ENCODE measurements at places on chromosomes 2 and 18.

GRCh38 chr2:137467246-137467862 lies 496.9 kb upstream of the HNMT start:
- DNase-seq: peak; percentile 54

DNA sequence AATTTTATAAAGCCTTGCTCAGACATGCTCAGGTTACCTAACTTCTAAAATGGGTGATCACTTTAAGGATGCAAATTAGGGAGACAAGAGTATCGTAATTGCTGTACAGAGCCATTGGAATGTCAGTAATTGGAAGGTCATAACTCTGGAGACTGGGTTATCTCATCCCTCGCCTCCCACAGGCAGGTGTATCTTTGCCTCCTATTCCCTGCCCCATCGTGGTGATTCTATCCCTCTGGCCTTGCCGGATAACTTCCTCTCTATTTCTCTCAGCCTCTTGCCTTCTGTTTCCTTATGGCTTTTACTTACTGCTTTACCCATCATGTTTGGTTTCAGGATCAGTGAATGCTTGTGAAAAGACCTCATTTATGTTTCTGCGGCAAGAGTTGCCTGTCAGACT lies 2.5 kb downstream of the PDK1 start:
- DNase-seq: no peak

DNA sequence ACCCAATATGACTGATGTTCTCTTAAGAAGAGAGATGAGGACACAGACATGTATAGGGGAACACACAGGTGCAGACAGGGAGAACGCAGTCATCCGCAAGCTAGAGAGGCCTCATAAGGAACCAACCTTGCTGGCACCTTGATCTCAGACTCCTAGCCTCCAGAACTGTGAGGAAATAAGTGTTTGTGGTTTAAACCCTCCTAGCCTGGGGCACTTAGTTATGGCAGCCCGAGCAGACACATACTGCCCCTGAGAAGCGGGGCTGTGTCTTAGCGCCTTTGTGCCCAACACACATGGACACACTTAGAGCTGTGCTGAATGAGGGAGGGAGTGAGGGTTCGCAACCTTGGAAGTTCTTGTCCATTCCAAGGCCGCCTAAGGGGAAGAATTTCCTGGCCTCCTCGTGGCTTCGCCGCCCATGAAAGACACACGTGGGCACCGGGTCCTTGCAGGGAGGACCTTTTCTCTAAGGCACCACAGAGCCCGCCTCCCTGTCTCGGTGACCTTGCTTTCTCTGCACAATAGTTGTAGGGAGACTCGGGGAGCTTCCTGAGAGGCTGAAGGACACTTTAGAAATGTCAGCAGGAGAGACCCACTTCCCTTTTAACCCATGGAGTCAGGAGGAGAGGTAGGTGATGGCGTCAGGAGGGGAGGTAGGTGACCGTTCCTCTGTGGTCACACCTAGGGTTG lies 224.5 kb upstream of the HDAC4 start:
- DNase-seq: no peak

DNA sequence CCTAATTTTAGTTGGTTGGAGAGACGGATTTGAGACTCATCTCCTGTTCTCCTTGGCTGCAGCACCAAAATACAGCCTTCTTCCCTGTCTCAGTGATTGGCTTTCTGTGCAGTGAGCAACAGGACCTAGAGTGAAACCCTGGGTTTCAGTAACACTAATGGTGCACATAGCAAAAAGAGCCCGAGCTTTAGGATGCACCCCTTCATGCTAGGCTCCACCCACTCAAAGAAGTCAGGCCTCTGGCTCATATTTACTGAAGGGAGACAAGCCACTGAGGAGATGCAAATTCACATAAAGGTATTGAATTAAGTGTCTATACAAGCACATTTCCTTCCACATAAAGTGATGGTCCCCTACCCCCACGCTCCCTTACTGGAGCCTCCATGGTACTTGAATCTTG lies 131.9 kb upstream of the CHAC2 start:
- DNase-seq: no peak

- no peak for DNase-seq
Observed at GRCh38 chr2:178441426-178441825, 9.5 kb downstream of the PRKRA start.

GRCh38 chr2:82690757-82691411 lies 1768.2 kb downstream of the SUCLG1 start:
- no peak for DNase-seq

- DNase-seq: no peak
Observed at GRCh38 chr18:45255197-45255890, 359.9 kb upstream of the SLC14A2 start.

- DNase-seq: peak; percentile 22
Observed at GRCh38 chr2:166516712-166517303, 22.8 kb upstream of the SCN7A start.

- no peak for DNase-seq
Observed at GRCh38 chr2:100900156-100900795, 80.3 kb downstream of the NPAS2 start.
